CD4-positive, alpha-beta T cell treated with Interleukin-17A for 1 hour (primary cell): ENCODE measurements at places on chromosomes 2 and 18.

DNA sequence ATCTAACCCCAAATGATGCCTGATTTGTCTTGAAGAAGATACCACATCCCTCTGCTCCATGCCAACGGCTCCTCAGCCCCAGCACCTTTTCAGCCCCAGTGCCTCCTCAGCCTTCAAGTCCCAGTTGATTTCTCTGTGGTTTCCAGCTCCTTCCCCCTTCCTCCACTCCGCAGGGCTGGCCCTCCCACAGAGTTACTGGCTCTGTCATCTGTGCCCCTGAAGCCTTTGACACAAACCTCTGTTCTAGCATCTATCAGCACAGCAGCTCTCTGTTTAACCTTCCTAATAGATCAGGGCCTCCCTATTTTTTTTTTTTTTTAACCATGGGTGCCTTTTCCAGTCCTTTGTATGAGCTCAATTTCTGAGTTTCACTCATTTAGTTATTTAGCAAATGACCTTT is 201.3 kb upstream of the CXCR4 start:
- DNase-seq: no peak

- no peak for DNase-seq
Observed at GRCh38 chr18:65661391-65661790, 89.4 kb upstream of the CDH7 start.

- no peak for DNase-seq
Observed at GRCh38 chr2:191428141-191428540, 182.9 kb downstream of the MYO1B start.

- no peak for DNase-seq
Observed at GRCh38 chr18:62897153-62897552, 181.8 kb downstream of the PHLPP1 start.

- no peak for DNase-seq
Observed at GRCh38 chr2:194464964-194465638, 1191.9 kb upstream of the SLC39A10 start.

DNA sequence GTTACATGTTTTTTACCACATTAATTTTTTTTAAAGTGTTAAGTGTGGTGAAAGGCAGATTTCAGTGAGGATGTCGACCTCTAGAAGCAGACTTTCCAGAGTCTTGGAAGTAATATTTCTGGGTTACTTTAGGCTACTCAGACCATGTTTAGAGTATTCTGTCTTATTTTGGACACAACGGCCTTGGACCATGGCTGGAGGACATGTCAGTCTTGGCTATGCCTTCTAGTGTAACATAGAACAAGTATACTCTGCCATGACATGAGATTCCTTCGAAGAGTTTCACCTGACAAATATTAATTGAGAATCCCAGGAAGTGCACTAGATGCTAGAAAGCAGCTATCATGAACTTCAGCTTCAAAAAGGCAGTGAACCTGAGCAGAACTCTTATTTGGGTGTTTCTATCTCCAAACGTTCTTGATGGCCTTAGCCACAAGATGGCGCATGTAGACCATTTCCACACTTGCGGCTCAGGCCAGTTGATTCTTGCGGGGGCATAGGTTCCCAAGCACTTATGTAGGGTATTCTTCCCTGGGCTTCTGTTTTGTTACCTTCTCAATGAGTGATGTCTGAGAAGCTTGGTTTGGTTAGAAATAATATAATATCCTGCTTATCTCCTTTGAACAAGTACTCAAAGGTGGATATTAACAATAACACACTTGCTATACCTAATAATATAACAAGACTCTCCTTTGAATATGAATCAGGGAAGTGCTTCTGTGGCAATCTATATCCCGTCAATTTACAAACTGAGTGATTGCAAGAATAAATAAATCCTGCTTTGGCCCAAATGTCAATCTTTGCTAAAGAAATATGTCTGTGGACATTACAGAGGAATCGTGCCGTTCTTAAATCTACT is 62.0 kb downstream of the CACNB4 start:
- DNase-seq: peak; percentile 52

DNA sequence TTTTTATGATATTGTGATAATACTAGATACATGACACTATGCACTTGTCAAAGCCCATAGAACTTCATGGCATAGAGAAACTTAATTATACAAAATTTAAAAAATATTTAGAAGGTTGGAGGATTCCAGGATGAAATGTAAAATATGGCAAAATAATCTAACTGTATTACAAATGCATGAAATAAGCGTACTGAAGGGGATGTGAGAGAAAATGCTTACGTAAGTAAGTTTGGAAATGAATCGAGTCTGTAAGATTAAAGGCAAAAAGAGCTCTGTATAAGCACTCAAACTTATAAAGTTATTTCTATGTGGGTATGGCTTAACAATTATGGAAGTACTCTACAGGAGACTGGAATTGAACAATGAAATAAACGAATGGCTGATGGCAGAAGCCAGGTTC is 13.4 kb upstream of the CDC42EP3 start:
- no peak for DNase-seq

DNA sequence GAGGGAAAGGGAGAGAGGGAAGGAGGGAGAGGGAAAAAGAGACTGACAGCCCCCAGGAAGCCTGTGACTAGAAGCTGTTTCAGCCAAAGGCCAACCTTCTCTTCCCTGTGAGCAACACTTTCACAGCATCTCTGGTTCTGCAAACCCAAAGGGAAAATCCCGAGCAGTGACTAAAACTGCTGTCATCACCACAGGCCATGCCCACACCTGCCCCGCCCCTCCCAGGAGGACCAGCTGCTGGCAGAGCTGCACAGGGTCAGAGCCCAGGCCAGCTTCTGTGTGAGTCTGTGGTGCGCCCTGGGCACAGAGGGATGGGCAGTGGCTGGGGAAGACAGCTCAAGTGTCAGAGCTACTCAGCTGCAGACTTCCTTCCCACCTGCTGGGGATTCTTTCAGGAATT is 64.9 kb upstream of the OTOS start:
- no peak for DNase-seq
